ELF-1 (cell line): ENCODE measurements at places on chromosomes 1 and 21.
A peak's percentile ranks its signal among the peaks of the same experiment; 100 is the strongest.

GRCh38 chr1:210232511-210233215, at the start of gene SERTAD4:
TSS of gene SERTAD4 (plus strand) at chr1:210232796. CDS start at chr1:210237961, 5,165 bp downstream.
- DNase-seq = peak; percentile 75

DNA sequence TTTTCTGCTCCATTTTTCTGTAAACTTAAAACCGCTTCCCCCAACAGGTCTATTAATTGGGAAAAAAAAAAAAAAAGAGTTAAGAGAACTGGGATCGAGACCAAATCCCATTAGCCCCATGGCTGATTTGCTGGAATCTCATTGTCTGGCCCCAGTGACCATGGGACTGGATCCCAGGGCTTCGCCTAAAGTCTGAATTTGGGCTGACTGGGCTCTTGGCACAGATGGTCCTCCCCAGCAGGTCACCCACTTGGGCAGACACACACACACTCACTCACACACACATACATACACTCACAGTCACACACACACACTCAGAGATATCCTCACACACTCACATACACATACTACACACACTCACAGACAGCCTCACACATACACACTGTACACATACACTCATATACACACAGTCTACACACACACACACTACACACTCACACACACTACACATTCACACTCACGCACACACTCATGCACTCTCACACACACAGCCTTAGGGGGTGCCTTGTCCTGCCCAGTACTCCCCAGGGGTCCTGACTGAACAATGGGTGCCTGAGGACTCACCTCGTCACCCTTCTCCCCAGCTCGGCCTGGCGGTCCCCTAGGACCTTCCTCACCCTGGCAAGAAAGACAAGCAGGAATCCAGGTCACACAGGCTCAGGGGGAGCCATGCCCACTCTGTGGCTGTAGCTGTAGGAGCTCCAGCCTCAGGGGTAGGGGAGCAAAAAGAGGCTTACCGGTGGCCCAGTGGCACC, 7.5 kb downstream of the COL9A2 start:
- no peak for DNase-seq

GRCh38 chr1:29282924-29283803, 46.8 kb downstream of the PTPRU start:
- DNase-seq = peak; percentile 99

- peak; percentile 80 for DNase-seq
Observed at GRCh38 chr21:45590246-45590725, 48.0 kb upstream of the SLC19A1 start.

- no peak for DNase-seq
Observed at GRCh38 chr1:45536886-45537285, 13.7 kb upstream of the AKR1A1 start.

DNA sequence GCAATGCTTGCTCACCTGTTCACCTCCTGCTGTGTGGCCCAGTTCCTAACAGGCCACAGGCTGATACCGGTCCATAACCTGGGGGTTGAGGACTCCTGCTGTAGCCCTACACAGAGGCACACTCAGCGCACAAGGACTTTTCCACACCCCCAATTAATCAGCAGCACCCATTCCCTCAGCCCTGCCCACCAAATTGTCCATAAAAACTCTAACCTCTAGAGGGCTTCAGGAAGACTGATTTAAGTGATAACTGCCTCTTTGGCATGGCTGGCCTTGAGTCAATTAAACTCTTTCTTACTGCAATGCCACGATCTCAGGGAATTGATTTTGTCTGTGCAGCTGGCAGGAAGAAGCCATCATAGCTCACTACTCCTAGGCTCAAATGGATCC, 71.3 kb upstream of the MUTYH start:
- DNase-seq = no peak

DNA sequence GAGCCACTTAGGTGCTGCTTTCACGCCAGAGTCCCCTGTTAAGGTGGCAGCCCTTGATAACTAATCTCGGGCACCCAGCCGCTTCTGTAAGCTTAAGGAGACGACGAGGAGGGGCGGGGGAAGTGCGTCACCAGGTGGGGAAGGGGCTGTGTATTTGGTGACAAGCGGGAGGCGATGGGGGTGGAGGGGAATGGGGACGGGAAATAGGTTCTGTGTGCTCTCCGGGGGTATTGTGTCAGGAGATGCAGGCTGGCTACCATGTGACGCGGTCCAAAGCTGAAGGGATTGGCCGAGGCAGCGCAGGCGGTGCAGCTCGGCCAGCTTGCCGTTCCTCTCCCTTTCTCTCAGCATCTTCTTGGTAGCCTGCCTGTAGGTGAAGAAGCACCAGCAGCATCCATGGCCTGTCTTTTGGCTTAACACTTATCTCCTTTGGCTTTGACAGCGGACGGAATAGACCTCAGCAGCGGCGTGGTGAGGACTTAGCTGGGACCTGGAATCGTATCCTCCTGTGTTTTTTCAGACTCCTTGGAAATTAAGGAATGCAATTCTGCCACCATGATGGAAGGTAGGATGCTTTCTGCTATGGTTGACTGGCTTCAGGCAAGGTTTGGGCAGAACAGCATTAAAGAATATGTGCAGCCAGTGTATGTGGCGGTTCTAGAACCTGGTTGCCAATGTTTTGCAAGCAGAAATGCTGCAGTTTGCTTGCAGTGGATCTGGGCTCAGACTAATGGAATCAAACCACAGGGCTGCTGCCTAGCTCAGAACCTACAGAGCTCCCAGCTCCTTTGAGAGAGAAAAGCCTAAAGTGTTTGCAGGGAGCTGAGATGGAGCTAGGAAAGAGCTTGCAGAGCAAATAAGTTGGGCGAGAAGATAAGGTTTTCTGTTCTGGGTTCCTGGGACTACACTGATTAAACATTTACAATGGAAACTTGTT, at the start of gene SGIP1:
Gene SGIP1 (plus strand): TSS at position 350 of the 937 bp plus-strand sequence. CDS start 206 bp downstream, at position 556.
- peak; percentile 72 for DNase-seq

- peak; percentile 30 for DNase-seq
Observed at GRCh38 chr1:21869620-21870121, 57.6 kb downstream of the LDLRAD2 start.

DNA sequence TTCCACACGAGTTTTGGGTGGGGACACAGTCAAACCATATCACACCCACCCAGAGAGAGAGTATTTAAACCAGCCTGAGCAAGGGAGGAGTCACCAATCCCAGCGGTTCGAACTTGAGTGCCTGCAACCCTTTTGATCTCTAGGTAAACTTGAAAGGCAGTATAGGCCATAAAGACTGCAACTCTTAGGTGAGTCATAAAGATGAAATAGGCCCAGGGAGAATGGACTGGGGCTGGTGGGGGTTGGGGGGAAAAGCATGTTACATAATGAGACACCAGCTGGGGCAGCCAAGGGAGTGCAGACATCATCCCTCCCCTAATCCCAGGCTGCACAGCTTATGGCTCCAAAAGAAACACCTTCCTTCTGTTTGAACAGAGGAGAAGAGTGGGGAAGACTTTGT, 99.8 kb upstream of the LHX8 start:
- DNase-seq = peak; percentile 16

- DNase-seq = no peak
Observed at GRCh38 chr21:26795412-26795805, 49.8 kb downstream of the ADAMTS1 start.

- no peak for DNase-seq
Observed at GRCh38 chr1:30284226-30284625, 439.2 kb downstream of the MATN1 start.

DNA sequence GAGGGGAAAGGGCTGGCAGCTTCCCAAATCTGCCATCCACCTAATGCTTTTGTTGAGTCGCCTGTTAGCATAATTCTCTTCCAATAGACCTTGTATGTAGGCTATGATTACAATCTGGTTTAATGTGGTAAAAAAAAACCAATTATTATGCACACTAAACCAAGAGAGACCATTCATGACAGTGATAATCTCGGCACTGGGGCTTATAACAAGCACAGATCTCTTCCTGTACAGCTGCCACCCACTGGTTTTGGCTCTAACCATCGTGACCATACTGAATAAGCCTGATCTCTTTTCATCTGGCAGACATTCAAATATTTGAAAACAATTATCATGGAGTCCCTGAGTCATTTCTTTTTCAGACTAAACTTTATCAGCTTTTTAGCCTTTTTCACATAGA, 12.0 kb upstream of the SYT14 start:
- DNase-seq = no peak

DNA sequence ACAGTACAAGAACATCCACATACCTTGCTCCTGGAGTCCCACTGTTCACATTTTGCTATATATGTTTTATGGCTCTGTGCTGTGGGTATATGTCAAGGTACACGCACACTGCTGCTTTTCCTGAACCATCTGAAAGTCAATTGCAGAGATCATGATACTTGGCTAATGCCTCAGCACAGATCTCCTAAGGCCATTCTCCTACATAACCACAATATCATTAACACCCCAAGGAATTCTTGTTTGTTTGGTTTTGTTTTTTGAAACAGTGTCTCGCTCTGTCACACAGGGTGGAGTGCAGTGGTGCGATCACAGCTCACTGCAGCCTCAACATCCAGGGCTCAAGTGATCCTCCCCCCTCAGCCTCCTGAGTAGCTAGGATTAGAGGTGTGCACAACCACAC, 16.0 kb downstream of the CTNNBIP1 start:
- DNase-seq = no peak

DNA sequence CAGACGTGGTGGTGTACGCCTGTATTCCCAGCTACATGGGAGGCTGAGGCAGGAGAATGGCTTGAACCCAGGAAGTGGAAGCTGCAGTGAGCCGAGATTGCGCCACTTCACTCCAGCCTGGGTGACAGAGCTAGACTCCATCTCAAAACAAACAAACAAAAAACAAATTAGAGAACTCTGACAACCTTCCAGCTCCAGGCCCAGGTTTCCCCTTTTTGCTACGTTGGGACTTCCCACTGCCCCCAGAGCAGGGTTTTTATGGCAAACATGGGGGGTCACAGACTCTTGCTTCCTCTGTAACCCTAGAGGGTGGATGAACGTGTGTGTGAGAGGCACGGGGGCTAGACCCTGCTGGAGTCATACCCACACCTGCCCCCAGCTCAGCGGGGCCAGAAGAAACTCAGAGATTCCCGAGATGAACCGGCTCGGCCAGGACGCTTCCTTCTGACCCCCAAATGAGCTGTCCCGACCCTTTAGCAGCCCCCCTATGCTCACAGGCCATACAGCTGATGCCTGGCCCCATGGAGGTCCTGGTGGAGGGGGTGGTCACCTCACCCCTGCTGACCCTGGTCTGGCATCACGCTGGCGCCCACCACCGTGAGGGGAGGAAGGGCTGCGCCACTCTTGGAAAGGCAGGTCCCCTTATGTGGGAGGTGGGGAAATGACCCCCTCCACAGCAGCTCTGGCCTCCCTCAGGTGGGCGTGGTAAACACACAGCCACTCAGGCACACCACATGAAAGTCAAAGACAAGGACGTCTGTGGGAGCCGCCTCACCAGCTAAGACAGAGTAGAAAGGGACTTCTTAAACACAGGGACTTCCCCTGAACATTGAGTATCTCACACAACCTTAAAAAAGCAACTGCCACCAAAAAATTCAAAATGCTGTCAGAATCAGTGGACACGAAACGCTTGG, 7.1 kb downstream of the GPR157 start:
- no peak for DNase-seq

DNA sequence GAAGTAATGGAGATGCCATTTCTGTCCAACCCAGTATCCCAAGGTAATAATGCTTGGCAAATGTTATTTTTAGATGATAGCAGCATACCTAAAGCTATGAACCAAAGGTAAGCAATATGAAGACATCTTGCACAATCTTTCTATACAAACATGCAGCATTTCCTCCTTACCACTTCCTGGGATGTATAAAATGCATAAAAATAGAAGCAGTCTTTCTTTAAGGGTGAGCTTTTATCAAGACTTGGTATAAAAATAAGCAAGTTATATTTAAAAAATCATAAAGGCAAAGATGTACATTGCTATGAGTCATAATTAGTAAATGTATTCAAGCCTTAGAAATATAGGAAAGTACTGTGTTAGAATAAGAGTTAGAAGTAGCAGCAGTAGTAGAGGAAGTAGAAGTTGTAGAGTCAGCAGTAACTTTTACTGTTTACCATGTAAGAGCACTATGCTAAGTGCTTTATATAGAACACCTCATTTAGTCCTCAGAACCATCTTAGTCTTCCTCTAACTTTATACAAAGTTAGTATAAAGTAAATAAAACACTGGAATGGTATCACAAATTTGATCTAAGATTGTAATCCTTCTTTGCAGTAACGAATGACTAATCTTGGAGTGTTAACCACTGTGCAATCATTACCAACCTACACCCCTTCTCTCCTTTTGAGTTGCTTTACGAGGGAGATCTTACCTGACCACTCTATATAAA, 371.3 kb downstream of the VAV3 start:
- no peak for DNase-seq

DNA sequence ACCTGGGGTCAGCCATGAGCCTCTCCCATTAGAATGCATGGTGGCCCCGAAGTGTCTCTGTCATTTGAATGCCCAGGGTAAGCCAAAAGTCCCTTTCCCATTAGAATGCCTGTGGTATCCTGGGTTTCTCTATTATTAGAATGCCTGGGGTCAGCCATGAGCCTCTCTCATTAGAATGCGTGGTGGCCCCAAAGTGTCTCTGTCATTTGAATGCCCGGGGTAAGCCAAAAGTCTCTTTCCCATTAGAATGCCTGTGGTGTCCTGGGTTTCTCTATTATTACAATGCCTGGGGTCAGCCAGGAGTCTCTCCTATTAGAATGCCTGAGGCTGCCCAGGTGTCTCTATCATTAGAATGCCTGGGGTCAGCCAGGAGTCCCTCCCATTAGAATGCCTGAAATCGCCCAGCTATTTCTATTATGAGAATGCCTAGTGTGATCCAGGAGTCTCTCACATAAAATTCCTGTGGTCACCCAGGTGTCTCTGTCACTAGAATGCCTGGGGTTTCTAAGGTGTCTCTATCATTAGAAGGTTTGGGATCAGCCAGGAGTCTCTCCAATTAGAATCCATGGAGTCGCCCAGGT, 65.5 kb downstream of the RNF187 start:
- DNase-seq = no peak
